ENCODE measurements at places on chromosomes 2 and 18. TPM values are rescaled to one million over a fixed set of nuclear protein-coding genes. Genes with fewer than 3 reads are reported as not detected.
A peak's percentile ranks its signal among the peaks of the same experiment; 100 is the strongest.

GRCh38 chr2:6671913-6672312, 193.8 kb downstream of the CMPK2 start:
- DNase-seq, result no peak
- H3K27ac ChIP-seq, result no peak overlapping the region
- H3K27me3 ChIP-seq, result no peaks in the 10 kb centered on the region

GRCh38 chr2:63831176-63831575, 10.5 kb upstream of the UGP2 start:
- DNase-seq, result no peak
- H3K36me3 ChIP-seq, result no peaks in the 10 kb centered on the region
- no peak overlapping the region for H3K27ac ChIP-seq
- no peak overlapping the region for H3K4me3 ChIP-seq

DNA sequence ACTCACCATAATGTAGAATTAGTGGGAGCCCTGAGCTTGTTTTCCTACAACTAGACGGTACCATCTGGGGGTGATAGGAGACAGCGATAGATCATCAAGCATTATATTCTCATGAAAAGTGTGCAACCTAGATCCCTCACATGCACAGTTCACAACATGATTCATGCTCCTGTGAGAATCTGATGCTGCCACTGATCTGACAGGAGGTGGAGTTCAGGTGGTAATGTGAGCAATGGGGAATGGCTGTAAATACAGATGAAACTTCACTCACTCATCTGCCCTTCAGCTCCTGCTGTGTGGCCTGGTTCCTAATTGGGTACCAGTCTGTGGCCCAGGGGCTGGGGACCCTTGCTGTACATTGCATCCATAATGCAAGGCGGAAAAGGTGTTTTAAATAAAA, 60.7 kb downstream of the USP34 start:
- H3K36me3 ChIP-seq, result peaks cover 6% of the 10 kb centered on the region
- H3K27me3 ChIP-seq, result no peaks in the 10 kb centered on the region
- H3K27ac ChIP-seq, result no peak overlapping the region
- no peak for DNase-seq
- no peak overlapping the region for H3K4me3 ChIP-seq

DNA sequence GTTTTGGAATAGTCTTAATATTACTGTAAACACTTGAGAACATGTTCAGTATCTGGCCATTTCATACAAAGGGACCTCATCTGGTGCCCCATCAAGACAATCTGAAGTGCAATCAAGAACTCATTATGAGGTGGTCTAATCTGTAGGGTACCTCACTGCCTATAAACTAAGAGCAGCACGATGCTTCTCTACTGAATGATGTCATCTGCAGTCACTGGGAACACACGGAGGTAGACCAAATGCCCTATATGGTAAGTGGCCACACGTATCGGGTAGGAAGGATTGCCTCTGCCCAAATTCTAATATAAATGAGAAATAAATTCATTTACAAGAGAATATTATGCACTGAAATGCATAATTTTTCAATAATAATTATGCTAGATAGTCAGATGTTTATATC, 90.4 kb downstream of the SLC8A1 start:
- no peaks in the 10 kb centered on the region for H3K4me1 ChIP-seq
- no peak overlapping the region for H3K4me3 ChIP-seq
- DNase-seq, result no peak
- H3K36me3 ChIP-seq, result no peaks in the 10 kb centered on the region

ATOH8 gene
- 11.2 TPM for total RNA-seq

DNA sequence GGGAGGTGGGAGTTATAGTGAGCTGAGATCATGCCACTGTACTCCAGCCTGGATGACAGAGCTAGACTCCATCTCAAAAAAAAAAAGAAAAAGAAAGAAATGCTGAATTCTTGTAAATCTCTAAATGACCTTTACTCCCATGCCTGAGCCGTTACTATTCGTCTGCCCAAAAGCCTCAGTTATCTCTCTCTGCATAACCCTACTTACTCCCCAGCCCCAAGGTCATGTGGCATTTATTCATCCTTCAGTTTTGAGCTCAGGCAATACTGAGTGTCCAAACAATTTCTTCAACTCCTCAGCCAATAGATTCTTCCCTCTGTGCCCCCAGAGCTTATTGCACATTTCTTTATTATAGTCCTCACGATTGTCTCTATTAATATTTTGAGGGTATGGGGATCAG, 28.8 kb downstream of the RAB1A start:
- no peak for DNase-seq
- no peaks in the 10 kb centered on the region for H3K27me3 ChIP-seq
- no peaks in the 10 kb centered on the region for H3K4me1 ChIP-seq
- no peak overlapping the region for H3K4me3 ChIP-seq

DNA sequence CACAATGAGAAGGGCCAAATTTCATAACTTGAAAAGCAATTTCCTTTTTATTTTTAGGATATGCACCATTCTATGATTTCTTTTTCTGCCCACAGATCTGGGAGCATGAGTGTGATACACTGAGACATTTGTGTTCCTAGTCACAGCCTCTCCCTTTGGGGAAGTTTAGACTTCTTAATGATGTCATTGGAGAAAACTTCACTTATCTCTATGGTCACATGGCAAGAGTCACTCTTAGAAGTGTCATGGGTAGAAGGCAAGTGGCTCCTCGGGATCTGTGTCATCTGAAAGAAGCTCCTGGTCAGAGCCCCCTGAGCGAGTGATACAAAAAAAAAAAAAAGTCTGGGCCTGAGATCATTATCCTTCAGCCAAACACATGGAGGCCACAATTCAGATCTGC, 62.5 kb upstream of the LGALSL start:
- DNase-seq, result no peak
- H3K4me1 ChIP-seq, result no peaks in the 10 kb centered on the region
- no peaks in the 10 kb centered on the region for H3K27me3 ChIP-seq
- no peaks in the 10 kb centered on the region for H3K36me3 ChIP-seq
- no peak overlapping the region for H3K27ac ChIP-seq

DNA sequence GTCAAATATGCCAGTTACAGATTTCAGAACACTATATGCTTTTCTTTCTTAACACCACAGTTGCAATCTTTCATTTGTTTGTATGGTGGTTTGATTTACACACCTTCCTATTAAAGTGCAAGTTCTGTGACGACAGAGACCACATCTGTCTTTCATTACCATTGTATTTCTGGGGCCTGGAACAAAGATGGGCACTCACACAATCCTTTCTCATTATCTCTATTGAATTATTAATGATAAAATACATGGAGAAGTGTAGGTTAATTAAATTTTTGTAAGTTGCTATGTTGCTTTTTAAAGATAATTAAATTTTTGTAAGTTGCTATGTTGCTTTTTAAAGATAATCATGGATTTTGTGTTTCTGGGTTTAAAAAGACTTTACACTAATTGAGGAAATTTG, 79.9 kb downstream of the KCTD18 start:
- no peaks in the 10 kb centered on the region for H3K4me1 ChIP-seq
- H3K27me3 ChIP-seq, result no peaks in the 10 kb centered on the region
- H3K36me3 ChIP-seq, result no peaks in the 10 kb centered on the region
- no peak overlapping the region for H3K27ac ChIP-seq
- no peak overlapping the region for H3K4me3 ChIP-seq

DNA sequence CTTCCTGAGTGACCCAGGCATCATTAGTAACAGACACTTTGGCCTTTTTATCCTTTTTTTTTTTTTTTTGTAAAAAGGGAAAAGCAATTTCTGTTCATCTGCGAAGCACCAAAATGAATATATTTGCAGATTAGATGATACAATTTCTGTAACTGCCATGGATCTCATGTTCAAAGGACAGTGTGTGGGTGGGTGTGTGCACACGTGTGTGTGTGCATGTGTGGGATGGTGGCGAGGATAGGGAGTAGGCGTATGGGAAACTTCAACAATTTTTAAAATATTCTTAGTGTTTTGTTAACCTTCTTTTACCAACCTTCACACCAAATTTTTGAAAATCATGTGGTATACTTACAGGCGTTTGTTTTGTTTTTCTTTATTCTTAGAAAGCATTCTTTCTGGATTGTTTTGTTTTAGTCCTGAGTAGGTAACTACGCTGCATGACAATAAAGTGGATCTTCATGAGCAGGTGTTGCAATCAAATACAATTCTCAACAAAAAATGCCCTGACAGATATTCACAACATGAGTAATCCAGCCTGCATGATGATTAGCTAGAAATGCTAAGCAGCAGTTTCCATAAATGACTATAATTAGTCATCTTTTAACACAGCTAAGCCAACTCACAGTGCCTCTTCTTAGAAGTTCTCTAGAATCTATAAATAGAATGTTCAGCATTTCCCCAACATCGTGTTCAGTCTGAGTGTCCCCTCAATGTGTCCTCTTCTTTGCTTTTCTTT, 53.5 kb upstream of the RMDN2 start:
- no peak overlapping the region for H3K4me3 ChIP-seq
- H3K4me1 ChIP-seq, result peaks cover 10% of the 10 kb centered on the region

- DNase-seq, result no peak
- peaks cover 11% of the 10 kb centered on the region for H3K4me1 ChIP-seq
- peaks cover 6% of the 10 kb centered on the region for H3K27me3 ChIP-seq
- H3K4me3 ChIP-seq, result no peak overlapping the region
Measured at GRCh38 chr18:80168982-80169381, 59.9 kb downstream of the ADNP2 start.

CCDC88A gene
- total RNA-seq, result 103 TPM

TRIB2 gene
- total RNA-seq, result 157 TPM

LINC00305 gene
- total RNA-seq, result not detected

- H3K4me3 ChIP-seq, result peak overlapping the region; percentile 50
- no peaks in the 10 kb centered on the region for H3K36me3 ChIP-seq
- no peak for DNase-seq
- no peaks in the 10 kb centered on the region for H3K27me3 ChIP-seq
- no peaks in the 10 kb centered on the region for H3K4me1 ChIP-seq
- no peak overlapping the region for H3K27ac ChIP-seq
Measured at GRCh38 chr18:54119524-54120019, 104.9 kb downstream of the MBD2 start.

SLC11A1 gene
- 88.7 TPM for total RNA-seq

PPP1R1C gene
- not detected for total RNA-seq

DNA sequence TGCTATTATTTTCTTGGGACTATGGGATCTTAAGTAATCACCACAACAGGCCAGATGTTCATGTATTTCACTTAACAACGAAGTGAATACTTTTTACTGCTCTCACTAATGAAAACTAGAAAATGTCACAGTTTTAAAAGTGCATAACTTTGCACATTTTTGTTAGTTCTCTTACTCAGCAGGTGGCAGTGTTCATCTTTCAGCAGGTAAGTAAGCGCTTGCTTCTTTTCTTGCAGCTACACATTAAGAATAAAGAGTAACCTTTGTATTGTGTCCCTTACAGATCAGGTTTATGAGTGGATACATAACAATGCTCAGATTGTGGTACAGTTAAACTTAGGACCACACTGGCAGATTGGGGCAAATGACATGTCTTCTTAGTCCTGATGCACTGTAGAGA, 61.0 kb downstream of the DAW1 start:
- DNase-seq, result no peak
- H3K36me3 ChIP-seq, result no peaks in the 10 kb centered on the region
- H3K4me1 ChIP-seq, result no peaks in the 10 kb centered on the region
- no peak overlapping the region for H3K27ac ChIP-seq
- no peak overlapping the region for H3K4me3 ChIP-seq
- no peaks in the 10 kb centered on the region for H3K27me3 ChIP-seq

- no peak overlapping the region for H3K27ac ChIP-seq
- DNase-seq, result peak; percentile 71
- H3K36me3 ChIP-seq, result peaks cover 41% of the 10 kb centered on the region
Measured at GRCh38 chr2:3479430-3480320, 39.7 kb downstream of the ADI1 start.

GRCh38 chr2:229646186-229646723, 68.1 kb downstream of the DNER start:
- H3K27me3 ChIP-seq, result no peaks in the 10 kb centered on the region
- no peak overlapping the region for H3K27ac ChIP-seq
- no peaks in the 10 kb centered on the region for H3K4me1 ChIP-seq
- DNase-seq, result no peak
- H3K36me3 ChIP-seq, result no peaks in the 10 kb centered on the region

GRCh38 chr18:25650201-25650941, 298.4 kb upstream of the ZNF521 start:
- H3K27me3 ChIP-seq, result no peaks in the 10 kb centered on the region
- peak overlapping the region; percentile 5 for H3K27ac ChIP-seq
- no peak overlapping the region for H3K4me3 ChIP-seq
- DNase-seq, result no peak

GRCh38 chr2:9885036-9885684, 41.9 kb downstream of the TAF1B start:
- no peak overlapping the region for H3K4me3 ChIP-seq
- H3K4me1 ChIP-seq, result no peaks in the 10 kb centered on the region
- no peaks in the 10 kb centered on the region for H3K27me3 ChIP-seq
- H3K36me3 ChIP-seq, result peaks cover 78% of the 10 kb centered on the region

- H3K27ac ChIP-seq, result peak overlapping the region; percentile 43
- no peak for DNase-seq
- no peaks in the 10 kb centered on the region for H3K27me3 ChIP-seq
- no peak overlapping the region for H3K4me3 ChIP-seq
- H3K36me3 ChIP-seq, result no peaks in the 10 kb centered on the region
- peaks cover 6% of the 10 kb centered on the region for H3K4me1 ChIP-seq
Measured at GRCh38 chr2:158715357-158715756, 79.8 kb upstream of the DAPL1 start.

FECH gene
- 55.4 TPM for total RNA-seq

GRCh38 chr2:82282111-82282882, 1977.7 kb upstream of the LRRTM1 start:
- DNase-seq, result peak; percentile 54
- H3K27me3 ChIP-seq, result no peaks in the 10 kb centered on the region
- H3K4me1 ChIP-seq, result no peaks in the 10 kb centered on the region
- H3K4me3 ChIP-seq, result no peak overlapping the region
- H3K27ac ChIP-seq, result no peak overlapping the region

- H3K36me3 ChIP-seq, result no peaks in the 10 kb centered on the region
- H3K4me1 ChIP-seq, result no peaks in the 10 kb centered on the region
- DNase-seq, result no peak
- no peak overlapping the region for H3K4me3 ChIP-seq
- H3K27me3 ChIP-seq, result no peaks in the 10 kb centered on the region
Measured at GRCh38 chr18:44130376-44130942, 550.2 kb upstream of the SETBP1 start.

DNA sequence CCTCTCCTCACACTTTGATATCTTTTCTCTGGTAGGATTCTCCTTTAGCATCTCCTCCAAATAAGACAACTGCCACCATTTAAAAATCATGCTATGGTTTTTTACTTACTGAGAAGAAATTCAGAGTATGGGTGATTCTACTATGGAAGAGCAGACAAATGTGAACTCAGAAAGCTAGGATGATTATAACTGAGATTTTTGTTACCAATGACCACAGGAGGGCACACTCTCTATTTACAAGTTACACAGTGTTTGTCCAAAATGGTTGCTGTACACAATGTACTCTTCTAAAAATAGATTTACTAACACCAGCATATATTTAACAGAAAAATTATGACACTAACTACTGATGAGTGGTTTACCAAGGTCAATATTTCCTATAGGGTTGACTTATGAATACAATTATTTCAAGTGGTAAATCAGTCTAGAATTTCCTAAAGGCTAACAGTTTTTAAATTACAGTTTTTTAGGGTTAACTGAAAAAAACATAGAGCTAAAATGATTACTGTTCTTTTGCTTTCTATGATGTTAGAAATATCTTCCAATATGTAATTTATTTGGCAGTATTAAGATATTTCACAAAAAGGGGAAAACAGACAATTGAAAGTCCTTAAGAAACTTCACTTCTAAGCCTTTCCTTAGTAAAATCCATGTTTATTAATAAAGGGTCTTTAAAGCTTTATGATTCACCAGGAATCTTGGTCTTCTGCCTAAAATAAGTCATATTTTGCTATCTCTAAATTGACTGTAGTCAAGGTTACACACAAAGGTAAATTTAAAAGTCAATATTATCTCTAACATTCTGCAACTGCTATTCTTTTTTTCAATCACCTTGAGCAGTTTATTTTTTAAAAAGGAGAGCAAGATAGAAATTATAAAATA, 57.2 kb downstream of the MAP4K3 start:
- no peak for DNase-seq
- H3K27me3 ChIP-seq, result no peaks in the 10 kb centered on the region
- peaks cover 38% of the 10 kb centered on the region for H3K4me1 ChIP-seq
- H3K4me3 ChIP-seq, result no peak overlapping the region
- peaks cover 4% of the 10 kb centered on the region for H3K36me3 ChIP-seq
- peak overlapping the region; percentile 68 for H3K27ac ChIP-seq
